Fibroblast of the aortic adventitia (primary cell): ENCODE measurements at places on chromosomes 13 and 19.

DNA sequence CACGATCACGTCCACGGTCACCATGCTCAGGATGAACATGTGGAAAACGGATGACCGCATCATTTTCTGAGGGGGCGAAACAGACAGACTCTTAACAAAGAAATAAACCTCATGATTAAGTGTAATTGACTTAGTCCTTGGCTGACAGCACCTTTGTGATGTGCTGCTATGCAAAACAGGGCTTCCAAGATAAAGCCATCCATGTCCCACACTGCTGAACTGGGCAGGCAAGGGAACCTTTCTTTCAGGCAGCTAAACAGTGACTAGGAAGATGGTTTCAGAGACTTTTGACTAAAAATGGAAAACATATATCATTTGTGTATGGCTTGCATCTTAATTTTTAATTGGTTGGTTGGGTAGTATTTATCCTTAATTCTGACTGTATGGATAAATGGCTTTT, 157.8 kb downstream of the NALCN start:
- DNase-seq: no peak

- DNase-seq: no peak
These were observed 236.9 kb upstream of the PRR20A start for GRCh38 chr13:56903710-56904282.

DNA sequence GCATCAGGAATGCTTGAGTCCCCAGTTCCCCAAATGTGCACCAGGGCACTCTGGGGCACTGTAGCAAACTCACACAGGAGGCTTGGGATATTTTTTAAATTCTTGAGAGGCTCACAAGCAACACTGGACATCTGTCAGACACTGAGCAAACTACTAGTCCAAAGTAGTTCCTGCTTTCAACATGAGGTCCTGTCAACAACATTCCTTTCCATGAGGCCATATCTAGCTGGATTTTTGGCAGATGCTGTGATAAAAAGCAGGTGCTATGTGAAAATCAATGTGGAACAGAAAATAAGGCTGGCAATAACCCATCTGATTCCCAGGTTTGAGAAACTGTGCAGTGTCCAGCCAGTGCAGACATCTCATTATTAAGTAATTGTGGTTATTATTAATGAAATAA, 50.5 kb downstream of the STARD13 start:
- DNase-seq: peak; percentile 80

GRCh38 chr13:50323440-50324065, 308.3 kb downstream of the KCNRG start:
- DNase-seq: peak; percentile 85

DNA sequence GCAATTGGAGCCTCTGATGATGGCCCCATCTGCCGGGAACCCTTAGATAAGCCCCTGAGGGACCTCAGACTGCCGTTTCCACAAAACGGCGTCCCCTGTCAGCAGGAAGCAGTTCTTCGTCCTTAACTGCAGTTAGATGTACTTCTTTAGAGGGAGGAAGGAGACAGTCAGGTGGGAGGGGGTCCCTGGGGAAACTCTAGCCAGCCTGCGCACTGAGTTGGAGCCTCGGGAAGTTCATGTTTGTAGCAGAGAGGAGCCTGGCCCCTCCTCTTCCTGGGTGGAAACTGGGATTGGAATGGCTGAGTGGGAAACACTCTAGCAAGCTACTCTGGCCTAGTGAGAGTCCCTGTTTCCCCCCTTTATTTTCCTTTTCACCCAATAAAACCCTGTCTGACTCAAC, 612.4 kb downstream of the PCDH9 start:
- no peak for DNase-seq

DNA sequence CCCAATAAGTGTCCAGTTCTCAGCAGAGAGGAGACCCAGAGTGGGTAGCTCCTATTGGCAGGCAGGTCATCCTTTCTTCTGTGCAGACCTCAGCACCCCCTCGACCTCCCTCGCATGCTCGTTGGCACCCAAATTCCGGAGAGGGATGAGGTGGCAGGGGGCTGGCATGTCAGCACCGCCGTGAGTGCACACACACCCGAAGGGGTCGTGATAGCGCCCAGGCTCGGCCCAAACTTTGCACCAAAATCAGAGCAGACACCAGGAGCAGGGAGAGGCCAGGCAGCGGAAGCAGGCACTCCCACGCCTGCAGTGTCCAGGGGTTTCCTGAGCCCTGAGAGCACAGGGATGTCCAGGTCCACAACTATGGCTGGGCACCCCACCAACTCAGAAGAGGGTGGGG, 1503.8 kb upstream of the PCDH20 start:
- DNase-seq: no peak

DNA sequence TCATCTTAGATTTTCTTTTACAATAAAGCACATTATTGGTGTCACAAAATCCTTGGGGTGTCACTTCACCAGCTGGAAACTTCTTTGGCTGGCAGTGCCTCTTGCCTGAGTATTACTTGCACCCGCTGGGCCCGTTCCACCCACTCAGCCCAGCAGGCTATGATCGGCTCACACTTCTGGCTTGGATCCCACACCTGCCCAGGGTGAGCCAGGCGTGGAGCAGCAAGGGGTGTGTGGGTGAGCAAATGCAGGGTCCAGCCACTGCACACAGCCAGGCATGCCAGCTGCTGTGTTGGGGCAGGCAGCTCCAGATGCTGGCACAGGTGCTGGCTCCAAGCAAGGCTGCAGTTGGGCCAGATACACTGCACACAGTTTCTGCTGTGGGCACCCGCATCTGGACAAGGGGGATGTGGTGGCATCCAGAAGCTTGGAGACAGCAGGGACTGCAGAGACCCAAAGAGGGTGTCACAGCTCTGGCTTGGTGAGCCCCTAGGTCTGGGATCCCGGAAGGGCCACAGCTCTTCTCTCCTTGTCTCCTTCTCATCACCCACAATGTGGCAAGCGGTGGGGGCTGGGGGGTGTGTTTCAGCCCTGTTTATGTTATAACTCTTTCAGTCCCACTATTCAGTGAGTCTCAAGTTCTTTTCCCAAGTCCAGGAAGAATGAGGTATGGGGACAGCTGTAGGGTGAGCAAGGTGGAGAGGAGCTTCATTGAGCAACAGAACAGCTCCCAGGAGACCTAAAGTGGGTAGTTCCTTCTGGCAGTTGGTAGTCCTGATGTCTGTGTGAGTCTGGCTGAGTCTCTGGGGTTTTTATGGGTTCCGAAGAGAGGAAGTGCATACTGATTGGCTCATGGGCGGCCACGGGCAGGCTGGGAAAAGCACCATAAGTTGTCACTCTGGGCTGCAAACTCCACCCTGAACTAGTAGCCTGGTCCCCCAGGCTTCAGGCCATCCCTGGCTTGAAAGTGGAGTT, 25.3 kb upstream of the TBC1D4 start:
- DNase-seq: no peak

DNA sequence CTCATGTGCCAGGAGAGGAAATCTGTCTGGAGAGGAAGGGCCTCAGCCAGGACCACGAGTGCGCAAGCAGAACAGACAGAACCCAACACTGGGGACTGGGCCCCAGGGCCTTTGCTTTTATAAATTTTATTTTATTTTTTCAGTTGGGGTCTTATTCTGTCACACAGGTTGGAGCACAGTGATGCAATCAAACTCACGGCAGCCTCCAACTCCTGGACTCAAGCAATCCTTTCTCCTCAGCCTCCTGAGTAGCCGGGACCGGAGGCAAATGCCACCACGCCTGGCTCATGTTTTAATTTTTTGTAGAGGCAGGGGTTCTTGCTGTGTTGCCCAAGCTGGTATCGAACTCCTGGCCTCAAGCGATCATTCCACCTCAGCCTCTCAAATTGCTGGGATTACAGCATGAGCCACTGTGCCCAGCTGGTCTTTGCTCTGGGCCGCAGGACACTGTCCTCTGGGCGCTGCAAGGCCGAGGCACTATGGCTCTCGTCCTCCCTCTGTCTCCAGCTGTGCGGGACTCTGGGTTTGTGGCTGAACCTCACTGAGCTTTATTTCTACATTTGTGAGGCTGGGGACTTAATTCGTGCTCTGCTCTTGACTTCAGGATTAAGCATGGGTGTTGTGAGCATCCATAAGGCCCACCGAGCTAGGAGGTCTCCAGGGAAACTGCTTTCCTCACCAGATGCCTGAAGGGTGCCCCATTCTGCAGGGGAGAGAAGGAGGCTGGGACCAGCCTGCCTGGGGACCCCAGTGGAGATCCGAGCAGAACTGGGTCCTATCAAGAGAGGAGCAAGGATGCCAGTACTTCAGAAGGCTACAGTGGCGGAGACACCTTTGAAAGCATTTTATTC, 144.2 kb upstream of the VSTM2B start:
- no peak for DNase-seq

- no peak for DNase-seq
These were observed 47.7 kb upstream of the TNFSF11 start for GRCh38 chr13:42526276-42526675.

GRCh38 chr19:5561559-5561958, 6.2 kb downstream of the TINCR start:
- no peak for DNase-seq

DNA sequence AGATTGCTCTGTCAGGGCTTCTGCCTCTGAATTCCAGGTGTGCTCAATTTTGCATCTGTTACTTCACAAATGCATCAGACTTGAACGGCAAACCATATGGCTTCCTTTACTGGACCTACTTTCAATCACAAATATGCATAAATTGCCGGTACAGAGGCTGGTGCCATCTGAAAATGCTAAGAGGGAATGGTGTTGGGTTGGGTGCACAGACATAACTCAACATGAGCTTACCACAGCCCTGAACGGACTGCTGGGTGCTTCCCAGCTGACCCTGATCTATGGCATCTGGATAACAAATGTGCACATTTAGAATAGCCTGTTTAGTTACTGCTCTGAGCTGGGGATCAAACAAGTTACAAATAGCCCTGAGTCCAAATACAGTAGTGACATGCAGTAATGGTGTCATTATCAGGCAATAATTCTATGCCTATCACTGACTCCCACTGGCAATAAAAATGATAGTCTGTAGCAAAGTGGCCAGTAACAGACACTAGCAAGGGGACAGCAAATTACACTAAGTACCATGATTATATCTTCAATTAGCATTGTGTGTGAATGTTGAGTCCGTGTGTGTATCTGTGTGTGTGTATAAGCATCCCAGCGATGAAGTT, 927.3 kb downstream of the DIAPH3 start:
- DNase-seq: no peak

DNA sequence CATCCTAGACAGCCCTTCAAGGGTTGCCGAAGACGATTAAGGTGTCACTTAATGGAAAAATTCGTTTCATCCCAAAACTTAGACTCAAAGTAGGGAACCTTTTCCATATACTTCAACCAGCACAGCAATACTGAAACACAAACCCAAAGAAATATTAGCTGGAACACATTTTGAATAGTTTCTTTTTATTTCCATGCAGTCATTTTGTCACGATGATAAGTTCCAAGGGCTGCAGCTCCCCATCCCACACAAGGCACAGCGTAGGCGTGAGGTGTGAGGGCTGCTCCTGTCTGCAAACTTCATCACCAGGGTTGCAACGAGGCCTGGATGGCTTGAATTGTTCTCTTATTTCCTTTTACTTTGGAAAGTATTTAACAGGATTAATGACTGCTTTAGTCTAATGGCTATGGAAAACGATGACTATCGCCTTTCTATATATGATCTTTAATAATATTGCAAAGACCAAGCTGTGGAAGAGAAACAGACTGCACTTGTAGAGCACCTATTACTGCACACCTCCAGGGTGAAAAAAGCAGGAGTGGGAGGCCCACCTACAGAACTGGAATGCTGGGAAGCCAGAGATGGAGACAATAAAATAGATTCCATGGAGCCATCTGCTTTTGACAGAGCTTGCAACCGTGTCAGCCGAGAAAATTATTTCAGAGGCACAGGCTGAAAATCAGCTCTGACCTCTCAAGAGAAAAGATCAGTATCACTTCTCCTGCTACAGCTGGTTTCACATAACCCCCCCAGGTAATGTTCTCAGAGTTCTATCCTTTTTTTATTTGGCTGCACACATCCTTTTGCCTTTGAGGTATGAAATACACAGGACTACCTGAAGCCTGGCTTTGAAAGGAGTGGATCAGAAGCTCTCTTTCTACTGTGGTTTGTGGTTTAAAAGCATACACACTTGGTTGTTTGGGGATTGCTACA, 274.5 kb upstream of the NBEA start:
- DNase-seq: no peak

GRCh38 chr13:110758195-110758805, 44.8 kb downstream of the ING1 start:
- peak; percentile 71 for DNase-seq

DNA sequence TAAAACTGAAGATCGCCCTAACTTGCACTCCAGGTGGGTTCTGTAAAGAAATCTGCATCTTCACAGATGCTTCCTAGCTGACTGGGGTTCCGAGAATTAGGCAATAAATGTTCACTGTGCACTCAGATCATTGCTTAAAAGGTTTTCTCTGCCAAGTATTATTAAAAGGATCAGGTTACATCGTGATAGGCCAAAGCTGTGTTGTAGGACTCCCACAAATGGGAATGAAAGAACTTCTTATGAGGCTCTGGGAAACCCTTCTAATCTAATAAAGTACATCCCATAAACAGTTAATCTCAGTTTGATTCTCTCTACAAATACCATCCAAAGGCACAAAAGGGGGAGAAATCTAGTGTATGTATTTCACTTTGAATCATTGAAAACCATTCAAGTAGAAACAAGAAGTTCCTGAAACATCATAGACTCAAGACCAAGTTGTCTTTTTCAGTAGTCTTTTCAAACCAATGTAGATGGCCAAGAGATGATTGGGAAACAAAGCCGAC, 7.1 kb upstream of the POU4F1 start:
- DNase-seq: peak; percentile 37

- no peak for DNase-seq
These were observed 42.5 kb downstream of the DNM2 start for GRCh38 chr19:10760273-10760944.

- peak; percentile 58 for DNase-seq
These were observed 4.3 kb upstream of the ZNF17 start for GRCh38 chr19:57406516-57407123.

- DNase-seq: no peak
These were observed 22.6 kb upstream of the SLAIN1 start for GRCh38 chr13:77674852-77675251.

DNA sequence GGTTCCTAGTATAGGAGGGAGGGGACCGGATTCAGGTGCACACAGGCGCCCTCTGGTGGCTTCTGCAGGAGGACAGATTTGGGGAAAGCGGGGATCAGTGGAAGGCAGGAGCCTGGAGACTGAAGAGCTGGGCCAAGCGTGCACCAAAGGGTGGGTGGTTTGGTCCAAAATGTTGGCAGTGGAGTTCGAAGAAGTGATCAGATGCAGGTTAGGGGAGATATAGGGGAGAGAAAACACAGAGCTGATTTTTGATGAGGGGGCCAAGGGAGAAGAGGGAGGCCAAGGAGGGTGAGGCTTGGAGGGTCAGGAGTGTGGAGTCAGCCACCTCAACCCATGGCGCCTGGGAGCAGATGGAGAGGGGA, 6.8 kb upstream of the CARM1 start:
- peak; percentile 82 for DNase-seq

DNA sequence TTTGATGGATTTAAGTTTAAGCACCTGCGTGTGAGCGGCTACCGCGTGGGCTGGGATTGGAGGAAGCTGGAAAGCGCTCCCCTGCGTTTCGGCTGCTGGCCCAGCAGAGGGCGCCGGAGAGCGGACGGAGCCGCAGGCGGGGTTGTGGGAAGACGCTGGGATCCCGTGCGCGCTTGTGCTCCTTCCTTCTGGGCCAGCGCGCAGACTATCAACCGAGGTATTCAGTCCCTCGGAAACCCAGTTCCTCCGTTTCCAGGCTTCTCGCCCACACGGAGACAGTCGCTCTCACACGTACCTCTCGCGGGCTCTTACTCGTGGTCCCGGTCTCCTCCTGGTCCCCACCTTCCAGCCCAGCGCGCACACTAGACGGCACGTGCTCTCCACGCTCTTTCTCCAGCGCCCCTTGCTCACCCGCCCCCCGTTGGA, 28.8 kb downstream of the EPN1 start:
- peak; percentile 8 for DNase-seq

GRCh38 chr19:31306006-31306753, 43.1 kb downstream of the TSHZ3 start:
- DNase-seq: no peak

- DNase-seq: no peak
These were observed 78.8 kb upstream of the TMTC4 start for GRCh38 chr13:100753376-100753775.
